SJSA1 (cell line): ENCODE measurements at places on chromosomes 5 and 9.

- no peak for DNase-seq
Observed at GRCh38 chr5:103207653-103208052, 50.9 kb upstream of the MACIR start.

- DNase-seq = no peak
Observed at GRCh38 chr5:119385136-119385535, 29.3 kb downstream of the TNFAIP8 start.

DNA sequence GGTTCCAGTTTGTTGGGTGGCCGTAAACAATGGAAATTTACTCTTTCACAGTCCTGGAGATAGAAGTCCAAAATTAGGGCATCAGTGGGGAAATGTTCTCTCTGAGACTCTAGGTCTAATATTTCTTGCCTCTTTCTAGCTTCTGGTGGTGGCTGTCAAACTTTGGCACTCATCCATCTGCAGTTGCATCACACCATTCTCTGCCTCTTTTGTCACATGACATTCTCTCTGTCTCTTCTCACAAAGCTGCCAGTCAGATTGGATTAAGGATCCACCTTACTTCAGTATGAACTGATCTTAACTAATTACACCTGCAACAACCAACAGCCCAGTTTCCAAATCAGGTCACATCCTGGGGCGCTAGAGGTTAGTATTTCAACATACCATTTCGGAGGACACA, 222.9 kb upstream of the FTMT start:
- DNase-seq = no peak

- no peak for DNase-seq
Observed at GRCh38 chr9:131776473-131776872, 36.6 kb upstream of the RAPGEF1 start.

DNA sequence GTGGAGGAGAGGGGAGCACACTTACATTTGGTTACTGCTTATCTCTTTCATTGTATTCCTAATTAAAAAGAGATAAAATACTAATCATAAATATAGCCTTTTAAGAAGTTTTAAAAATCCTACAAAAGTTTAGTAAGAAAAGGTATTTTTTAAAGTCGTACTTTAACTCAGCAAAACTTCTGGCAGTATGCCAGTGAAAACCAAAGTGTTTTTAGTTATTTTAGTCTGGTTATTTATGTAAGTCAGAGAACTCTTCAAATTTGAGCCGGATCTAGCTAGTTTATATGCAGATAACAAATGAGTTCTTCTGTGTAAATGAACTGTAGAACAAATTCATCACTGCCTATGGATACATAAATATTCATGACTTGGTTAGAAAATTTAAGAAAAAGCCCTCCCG, 36.5 kb upstream of the ANKDD1B start:
- DNase-seq = peak; percentile 9

- DNase-seq = peak; percentile 90
Observed at GRCh38 chr5:172872997-172873491, 39.0 kb downstream of the ERGIC1 start.

- no peak for DNase-seq
Observed at GRCh38 chr5:158553962-158554336, 545.8 kb downstream of the EBF1 start.

- no peak for DNase-seq
Observed at GRCh38 chr9:74742191-74742790, 145.4 kb downstream of the TRPM6 start.

GRCh38 chr9:137297966-137298365, 4.1 kb downstream of the NRARP start:
- DNase-seq = no peak

GRCh38 chr9:117768750-117769395, 64.7 kb downstream of the TLR4 start:
- no peak for DNase-seq

DNA sequence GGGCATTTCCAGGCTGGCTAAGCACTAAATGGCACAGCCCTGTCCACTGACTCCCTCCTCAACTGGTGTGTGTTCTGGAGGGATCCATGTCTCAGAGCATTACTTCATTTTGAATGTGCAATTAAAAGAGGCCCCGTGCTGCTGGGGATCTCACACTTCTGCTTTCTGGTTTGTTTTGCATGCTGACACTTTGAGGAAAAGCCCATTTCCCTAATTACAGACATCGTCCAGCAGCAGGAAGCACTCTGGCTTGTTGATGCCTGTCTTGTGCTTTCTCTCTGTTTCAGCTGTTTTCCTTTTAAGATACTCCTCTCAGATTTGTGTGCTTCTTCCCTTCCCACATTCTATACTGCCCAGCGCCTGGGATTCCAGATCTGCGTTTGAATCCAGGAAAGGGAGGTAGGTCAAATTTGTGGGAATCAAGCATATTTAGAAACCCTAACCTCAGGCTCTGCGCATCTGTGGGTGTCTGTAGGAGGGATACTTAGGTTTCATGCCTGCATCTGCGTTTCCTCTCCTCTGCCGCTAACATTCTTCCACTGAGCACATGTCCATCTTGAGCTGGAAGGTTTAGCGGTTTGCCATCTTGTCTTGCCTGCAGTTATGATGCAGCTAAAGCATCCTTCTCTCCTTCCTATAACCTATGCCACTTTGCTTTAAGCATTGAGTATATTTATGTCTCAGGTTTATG, 25.7 kb downstream of the SYK start:
- no peak for DNase-seq

DNA sequence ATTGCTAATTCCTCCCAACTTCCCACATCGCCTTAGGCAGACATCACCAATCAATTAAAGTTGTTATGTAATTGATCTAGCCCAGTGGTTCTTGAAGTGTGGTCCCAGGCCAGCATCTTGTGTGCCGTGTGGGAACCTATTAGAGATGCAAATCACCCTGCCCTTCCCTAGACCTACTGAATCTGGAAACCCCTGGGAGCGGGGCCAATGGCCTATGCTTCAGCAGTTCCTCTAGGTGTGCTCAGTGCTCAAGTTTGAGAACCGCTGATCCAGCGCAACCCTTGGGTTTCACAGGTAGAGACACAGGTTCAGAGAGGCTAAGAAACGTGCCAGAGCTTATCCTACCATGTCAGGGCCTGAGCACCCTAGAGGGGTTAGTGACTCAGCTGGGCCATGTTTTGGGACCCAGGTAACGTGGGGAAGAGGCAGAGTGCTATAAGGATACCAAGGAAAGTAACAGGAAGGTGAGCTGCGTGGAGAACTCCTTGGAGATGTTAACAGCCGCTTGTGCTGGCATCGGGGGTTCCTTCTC, 4.4 kb downstream of the SLC34A1 start:
- no peak for DNase-seq

- no peak for DNase-seq
Observed at GRCh38 chr5:124790895-124791732, 44.7 kb upstream of the ZNF608 start.

DNA sequence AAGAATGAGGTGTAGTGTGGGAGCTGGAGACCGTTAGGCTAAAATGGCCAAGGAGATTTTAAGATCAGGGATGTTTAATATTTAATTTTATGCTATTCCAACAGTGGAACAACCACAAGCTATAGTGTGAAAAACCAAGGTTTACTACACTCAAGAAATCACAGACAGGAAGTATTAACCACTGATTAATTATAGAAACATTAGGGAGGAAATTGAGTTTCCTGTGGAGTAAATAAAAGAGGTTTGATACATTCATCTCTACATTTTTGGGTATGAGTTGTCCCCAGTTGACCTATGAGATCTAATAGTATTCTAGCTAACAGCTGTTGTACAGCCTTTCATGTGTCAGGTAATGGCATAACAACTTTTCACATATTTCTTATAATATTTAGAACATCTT, 103.7 kb upstream of the MPDZ start:
- no peak for DNase-seq

- DNase-seq = no peak
Observed at GRCh38 chr5:143559586-143560109, 156.2 kb upstream of the NR3C1 start.

GRCh38 chr9:133943781-133944745, 48.1 kb downstream of the VAV2 start:
- DNase-seq = no peak

DNA sequence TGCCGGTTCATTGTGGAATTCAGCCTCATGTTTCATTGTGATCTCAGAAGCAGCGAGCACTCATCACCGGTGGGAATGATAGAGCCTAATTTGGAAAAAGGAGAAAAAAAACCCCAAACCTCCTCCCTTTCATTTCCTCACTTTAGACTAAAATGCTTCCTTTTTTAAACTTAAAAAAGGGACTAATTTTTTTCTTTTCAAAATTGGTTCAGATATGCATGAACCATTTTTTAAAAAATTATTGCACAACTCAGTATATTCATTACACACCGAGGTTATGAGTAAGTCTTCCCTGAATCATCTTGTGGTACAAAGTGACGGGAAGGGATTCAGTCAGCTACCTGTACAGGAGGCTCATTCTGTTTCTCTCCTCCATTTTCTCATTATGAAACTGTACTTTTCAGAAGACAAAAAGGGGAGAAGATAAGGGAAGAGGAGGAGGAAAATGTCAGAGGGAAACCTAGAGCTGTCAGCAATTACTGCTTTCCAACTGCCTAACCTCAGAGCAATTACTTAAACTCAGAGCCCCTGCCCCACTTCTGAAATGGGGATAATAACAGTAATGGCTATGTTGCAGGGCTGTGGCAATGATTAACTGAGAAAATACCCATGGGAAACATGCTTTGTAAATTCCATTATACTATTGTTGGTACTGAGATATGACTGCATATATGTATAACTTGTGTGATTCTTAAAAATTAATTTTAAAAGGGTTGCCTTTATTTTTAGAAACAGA, 24.0 kb downstream of the GALNT10 start:
- no peak for DNase-seq

DNA sequence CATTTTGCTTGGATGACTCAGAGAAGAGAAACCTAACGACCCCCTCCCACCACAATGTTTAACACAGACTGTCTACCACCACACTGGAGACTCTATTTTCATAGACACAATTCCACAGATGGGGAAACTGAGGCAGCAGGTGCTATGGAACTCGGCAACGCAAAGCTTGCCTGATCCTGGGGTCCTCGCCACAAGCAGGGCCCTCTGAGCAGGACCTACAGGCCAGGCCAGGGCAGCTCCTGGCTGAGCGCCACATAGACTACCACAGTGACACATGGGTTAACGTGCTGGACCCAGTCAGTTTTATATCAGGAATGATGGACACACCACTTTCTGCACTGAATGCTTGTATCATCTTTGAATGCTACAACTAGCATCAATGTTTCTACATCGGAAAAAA, 11.8 kb downstream of the IPPK start:
- DNase-seq = no peak

DNA sequence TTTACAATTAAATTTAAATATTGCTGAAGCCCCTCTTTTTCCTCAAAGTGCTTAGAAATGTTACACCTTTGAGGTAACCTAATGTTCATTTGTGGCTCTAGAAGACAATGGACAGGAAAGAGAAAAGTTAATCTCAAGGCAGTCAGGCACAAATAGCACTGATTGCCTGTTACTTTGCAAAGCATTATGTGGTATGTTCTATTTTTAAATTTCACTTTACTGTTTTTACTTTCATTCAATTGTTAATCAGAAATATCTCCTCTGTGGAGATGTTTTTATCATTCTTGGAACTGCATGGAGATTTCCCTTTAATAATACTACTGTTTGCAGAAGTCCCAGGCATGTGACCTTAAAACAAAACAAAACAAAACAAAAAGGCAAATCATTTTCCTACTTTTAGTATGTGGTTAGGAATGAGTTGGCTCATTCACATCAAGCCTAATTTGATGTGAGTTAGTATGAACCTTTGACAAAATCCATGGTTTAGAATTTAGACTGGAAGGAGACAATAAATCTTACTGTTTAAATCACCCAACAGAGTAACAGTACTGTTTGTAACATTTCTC, 67.5 kb downstream of the CWC27 start:
- DNase-seq = no peak

DNA sequence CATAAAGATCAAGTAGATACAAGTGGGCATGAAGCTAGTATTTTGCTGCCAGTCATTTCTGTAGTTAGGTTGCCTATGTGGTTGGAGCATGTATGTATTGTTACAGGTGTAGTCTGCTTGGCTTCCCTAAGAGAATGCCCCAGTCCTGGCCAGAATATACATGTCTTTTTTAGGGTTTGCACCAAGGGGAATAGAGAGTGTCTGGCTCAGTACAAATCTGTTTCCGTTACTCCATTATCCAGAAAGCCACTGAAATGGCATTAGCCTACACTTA, 23.2 kb downstream of the TGFBR1 start:
- no peak for DNase-seq

DNA sequence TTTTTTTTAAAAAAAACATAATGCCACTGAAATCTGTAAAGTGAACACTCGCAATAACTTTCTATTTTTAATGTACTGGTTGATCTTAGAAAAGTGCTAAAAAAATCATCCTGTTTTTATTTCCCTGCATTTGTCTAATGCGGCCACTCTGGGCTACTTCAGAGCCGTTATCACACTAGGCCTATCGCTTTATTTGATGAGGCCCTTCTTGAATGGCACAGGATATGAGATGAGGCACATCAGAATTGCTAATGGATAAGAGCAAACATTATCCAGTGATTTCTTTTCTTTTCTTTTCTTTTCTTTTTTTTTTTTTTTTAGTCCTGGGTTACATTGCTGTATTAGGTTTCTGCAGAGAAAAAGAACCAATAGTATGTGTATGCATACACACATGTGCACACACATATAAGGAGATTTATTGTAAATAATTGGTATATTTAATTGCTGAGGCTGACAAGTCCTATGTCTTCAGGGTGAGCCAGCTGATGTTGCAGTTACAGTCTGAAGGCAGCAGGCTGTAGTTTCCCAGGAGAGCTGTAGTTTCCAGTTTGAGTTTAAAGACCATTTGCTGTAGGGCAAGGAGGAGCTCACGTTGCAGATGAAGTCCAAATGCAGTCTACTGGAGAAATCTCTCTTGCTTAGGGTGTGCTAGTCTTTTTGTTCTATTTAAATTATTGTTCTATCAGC, 391.7 kb downstream of the MED10 start:
- no peak for DNase-seq

DNA sequence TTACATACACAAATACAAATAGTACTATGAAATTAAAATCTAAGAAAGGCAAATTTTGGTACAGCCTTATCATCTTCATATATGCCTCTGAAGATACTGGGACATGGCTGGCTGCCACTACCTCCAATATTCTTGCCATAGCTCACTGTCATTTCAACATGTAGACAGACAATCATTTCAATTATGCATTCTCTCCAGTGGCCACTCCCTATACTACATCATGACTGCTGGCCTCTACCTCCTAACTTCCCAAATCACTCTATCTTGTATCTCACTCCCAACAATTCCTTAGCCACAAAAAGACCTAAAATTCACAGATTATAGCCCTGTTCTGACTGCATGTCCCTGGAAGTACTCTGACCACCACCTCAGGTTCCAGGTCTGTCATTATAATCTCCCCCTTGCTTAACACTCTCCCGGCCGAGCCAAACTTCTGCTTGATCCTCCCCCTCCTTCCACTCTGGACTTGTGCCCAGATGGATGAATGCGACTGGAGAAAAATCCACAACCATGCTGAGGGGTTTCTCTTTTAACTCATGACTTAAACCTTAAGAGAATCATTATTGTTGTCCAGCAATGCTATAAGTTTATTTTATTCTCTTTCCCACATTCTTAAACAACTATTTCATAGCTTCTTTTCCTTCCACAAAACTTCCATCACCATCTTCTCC, 225.3 kb upstream of the TLE4 start:
- no peak for DNase-seq
